ENCODE measurements at places on chromosomes 7 and 10.
A peak's percentile ranks its signal among the peaks of the same experiment; 100 is the strongest.

GRCh38 chr10:102400076-102400475 lies 4.6 kb downstream of the NFKB2 start:
- DNase-seq, result no peak

GRCh38 chr10:44427037-44427436 lies 42.1 kb upstream of the CXCL12 start:
- DNase-seq, result no peak

DNA sequence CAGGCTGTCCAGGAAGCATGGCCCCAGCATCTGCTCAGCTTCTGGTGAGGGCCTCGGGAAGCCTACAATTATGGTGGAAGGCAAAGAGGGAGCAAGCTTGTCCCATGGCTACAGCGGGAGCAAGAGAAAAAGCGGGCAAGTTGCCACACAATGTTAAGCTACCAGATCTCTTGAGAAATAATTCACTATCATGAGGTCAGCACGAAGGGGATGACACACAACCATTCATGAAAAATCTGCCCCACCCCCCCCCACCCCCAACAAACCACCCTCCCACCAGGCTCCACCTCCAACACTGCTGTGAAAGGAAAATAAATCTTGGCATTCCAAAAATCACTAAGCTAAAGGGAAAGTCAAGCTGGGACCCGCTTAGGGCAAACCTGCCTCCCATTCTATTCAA lies 545.8 kb upstream of the NRP1 start:
- no peak for DNase-seq

GRCh38 chr7:1052031-1052818 lies 7.9 kb downstream of the GPR146 start:
- DNase-seq, result no peak

GRCh38 chr10:116069856-116070255 lies 203.2 kb downstream of the GFRA1 start:
- DNase-seq, result no peak

DNA sequence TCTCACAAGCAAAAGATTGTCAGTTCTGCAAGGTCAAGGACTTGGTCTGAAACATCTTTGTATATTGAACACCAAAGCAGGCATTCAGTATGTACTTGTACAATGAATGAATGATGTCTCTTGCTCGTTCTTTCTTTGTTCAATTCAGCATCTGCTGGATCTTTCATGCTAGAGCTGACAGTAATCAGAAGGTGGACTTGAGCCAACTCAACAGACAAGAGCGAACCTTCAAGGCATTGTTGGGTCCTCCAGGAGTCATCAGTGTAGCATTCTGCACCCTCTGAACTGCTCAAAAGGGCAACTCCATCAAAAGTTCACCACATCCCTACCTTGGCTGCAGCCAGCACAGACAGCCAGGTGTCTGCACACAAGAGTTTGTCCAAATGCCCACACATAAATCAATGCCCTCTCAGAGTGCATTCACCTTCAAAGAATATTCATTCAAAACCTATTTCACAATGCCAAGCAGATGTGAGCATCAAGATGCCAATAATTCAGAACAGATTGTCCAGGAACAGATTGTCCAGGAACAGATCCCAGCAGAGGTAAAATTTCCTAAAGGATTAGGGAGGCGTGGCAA lies 386.7 kb downstream of the CALN1 start:
- DNase-seq, result no peak

DNA sequence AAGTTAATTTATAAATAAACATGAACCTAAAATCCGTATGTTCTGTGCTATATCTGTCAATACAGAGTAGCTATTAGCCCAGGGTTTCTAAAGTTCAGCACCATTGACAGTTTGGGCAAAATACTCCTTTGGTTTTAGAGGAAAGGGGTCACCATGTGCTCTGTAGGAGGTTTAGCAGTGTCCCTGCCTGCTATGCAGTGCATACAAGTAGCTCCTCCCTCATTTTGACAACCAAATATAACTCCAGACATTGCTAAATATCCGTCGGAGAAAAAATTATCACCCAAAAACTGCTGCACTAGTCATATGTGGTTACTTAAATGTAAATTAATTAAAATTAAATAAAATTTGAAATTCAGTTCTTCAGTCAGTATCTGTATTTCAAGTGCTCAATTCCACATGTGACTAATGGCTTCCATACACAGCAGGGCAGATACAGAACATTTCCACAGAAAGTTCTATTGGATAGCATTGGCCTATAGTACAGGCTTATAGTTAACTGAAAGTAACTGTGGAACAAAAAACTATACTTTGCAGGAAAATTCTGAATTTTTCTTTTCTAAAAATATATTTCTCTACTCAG lies 6.4 kb downstream of the UPF2 start:
- DNase-seq, result no peak

DNA sequence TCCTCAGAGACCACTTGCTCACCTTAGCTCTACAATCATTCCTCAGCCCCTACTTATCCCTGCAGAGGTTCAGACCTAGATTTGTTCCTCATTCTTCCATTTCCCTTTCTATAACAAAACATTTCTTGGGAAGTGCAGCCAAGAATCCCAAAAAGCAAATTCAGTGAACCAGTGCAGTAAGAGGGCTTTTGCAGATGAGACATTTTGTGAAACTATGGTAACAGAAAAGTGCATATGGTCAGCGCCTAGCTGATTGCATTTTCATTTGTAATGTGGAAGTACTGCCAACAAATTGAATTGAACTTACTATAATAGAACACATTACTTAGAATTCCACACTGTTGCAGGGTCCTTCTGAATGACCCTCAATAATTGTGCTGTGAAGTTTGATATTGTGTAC lies 18.6 kb downstream of the AGMO start:
- DNase-seq, result no peak

DNA sequence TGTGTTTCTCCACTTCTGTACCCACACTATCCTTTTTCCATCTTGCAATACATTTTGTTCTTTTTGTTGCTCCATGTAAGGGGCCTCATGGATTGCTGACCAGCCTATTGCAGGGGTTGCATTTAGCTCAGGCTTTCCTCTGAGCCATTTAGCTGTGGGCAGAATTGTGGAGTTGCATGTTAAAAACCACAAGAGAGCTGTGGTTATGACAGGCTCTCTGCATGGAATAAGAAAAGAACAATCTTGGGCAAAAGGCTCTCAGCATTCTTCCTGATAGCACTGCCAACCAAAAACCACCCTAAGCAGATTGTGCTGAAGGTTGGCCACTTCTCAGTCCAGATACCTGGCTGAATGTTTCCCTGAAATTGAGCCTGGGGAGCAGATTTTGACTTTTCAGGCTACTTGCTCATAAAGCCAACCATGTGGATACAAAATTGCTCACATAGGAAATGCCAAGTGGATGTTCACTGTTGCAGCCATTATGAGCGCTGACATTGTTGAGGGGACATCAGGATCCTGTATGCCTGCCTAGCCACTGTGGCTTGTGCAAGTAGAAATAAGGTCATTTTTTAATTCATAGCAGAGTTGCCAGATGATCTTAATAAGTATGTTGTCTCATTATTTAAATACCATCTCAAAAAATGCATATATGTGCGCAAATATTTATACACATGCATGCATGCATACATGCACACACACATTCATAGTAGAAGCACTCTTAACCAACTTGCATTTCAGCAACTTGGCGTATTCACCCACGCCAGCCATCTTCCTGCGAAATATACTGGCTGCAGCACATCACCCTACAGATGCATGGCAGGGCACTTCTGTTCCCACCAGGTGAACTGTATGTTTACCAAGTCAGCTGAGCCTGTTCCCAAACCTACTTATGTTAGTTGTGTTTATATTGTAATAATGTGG lies 695.4 kb downstream of the LRMDA start:
- no peak for DNase-seq

- no peak for DNase-seq
These were observed 89.3 kb upstream of the ZNF746 start for GRCh38 chr7:149586646-149587645.

GRCh38 chr10:70158113-70158512 lies 11.6 kb upstream of the TYSND1 start:
- no peak for DNase-seq

- peak; percentile 73 for DNase-seq
These were observed 70.2 kb upstream of the ITGA8 start for GRCh38 chr10:15789793-15790525.

DNA sequence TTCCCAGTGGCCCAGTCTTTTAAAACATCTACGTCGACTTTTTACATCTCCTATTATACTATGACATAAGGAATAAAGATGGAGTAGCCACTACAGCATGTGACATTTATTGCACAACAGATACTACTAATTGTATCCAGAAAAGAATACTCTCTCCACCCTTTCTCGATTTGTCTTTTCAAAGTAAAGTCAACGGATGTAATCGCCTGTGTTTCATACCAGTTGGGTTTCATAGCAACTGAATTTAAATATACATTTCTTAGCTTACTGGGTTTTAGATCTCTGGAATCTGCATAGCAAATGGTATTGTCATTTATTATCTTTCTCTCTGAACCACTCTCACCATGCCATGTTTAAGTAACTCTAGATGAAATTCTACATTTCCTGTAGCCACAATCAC lies 86.4 kb upstream of the TRIL start:
- no peak for DNase-seq

GRCh38 chr7:78225534-78225933 lies 427.0 kb downstream of the PHTF2 start:
- DNase-seq, result no peak

All from ELR (cell line).